ENCODE measurements at places on chromosomes 1 and 21.

- DNase-seq = no peak
These were observed 3.5 kb downstream of the CELA2A start for GRCh38 chr1:15459771-15460707.

GRCh38 chr21:38976900-38977299 is 171.2 kb downstream of the ETS2 start:
- DNase-seq = no peak

- no peak for DNase-seq
These were observed 2.4 kb upstream of the USP33 start for GRCh38 chr1:77762072-77762476.

GRCh38 chr1:195195423-195196057 is 1412.7 kb downstream of the KCNT2 start:
- no peak for DNase-seq

DNA sequence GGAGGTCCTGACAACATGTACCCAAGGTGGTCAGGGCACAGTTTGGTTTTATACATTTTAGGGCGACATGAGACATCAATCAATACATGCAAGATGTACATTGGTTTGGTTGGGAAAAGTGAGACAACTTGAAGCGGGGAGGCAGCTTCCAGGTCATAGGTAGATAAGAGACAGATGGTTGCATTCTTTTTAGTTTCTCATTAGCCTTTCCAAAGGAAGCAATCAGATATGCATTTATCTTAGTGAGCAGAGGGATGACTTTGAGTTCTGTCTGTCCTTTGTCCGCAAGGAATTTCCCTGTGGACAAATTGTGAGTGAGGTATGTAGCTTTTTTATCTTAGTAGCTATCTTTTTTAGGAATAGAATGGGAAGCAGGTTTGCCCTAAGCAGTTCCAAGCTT is 10.5 kb upstream of the RBM15 start:
- no peak for DNase-seq

DNA sequence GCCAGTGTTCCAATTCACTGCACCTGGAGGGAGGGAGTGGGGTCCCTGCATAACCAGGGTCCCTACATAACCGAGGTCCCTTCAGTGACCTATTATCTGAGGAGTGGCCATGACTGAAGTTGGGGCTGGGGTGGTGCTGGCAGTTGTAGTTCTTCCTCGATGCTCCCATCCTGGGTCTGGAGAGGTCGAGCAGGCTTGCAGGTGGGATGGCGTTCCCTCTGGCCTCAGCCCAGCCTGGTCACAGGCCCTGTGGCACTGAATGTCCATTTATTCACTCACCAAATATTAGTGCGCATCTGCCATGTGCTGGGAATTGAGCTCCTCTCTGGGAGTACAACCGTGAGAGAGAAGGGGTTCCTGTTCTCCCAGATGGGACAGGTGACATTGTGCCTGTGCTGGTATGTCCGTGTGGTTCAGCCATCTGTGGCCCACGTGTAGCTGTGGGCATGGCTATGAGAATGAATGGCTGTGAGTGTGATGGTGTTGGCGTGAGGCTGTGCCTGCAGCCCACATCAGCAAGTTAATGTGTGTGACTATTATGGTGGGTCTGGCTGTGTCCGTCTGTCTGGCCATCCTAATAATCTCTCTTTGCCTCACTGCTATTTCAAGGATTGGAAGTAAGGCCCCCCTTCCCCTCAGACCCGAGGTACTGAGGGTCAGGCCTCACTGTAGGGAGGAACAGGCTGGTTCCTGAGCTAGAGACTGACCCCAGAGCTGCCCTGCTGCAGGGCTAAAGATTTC is 3.9 kb upstream of the SLC6A9 start:
- no peak for DNase-seq

DNA sequence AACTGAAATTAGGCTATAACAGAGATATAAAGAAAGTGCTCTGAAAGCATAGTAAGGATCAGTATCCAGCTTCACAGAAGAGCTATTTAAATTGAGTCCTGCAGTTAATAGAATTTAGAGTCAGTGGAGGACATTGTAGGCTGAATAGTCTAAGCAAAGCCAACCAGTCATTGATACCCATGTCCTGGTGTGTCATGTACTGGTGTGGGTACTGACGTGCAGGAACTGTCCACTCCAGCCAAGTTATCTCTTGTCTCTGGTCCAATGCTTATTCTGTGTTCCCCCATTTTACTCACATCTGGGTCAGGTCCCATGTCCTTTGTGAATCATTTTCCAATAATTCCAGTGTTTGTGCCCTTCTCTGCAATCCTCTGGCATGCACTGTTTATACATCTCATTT is 90.0 kb downstream of the MACF1 start:
- no peak for DNase-seq

- DNase-seq = no peak
These were observed 12.9 kb downstream of the CAMK2N1 start for GRCh38 chr1:20472860-20473711.

GRCh38 chr1:116262207-116262994 is 110.6 kb upstream of the ATP1A1 start:
- no peak for DNase-seq

DNA sequence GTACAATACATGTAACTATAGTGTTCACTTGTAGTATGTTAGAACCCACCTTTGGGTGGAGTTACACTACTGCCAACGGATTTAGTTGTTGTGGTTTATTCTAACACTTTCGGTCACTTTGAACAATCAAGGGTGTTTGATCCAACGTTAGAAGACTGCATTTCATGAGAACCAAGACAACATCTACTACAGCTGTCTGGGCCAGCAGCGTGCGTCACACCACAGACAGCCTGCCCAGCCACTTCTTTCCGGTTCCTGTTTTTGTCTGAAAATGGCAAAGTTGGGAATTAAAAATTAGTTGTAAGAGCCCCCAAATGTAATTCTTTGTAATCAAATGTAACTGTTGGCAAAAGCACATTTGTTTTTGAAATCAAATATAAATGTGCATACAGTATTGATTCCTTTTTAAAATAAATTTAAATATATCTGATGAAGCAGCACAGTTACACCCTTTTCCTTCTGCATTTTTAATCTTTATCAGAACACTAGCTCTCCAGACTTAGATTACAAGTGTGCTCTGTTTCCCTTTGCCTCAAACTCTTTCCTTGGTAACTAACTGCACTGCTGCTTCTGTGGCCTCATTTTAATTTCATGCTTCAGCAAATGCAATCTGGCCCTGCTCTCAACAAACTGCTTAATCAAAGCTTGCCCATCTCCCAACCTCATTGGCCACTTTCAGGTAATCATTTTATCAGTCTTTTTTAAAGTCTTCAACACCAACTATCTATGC is 86.6 kb upstream of the DPH5 start:
- DNase-seq = no peak

DNA sequence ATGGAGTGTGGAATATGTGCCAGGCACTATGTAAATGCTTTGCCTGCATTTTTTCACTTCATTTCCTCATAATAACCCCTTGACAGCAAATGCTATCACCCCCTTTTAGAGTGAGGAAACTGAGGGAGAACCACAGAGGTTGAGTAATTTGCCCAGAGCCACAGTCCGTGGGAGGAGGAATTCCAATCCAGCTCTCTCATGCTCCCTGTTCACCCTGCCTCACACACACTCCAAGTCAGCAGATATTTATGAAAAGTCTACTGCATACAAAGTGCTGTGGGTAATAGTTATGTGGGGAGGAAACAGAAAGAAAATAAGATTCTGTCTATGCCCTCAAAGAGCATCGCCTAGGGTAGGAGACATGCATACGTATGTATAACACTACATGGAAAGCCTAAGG is 30.9 kb upstream of the RBM15 start:
- DNase-seq = peak; percentile 31

- no peak for DNase-seq
These were observed 12.5 kb downstream of the ADAM30 start for GRCh38 chr1:119883826-119884225.

GRCh38 chr1:30337324-30337620 is 386.1 kb downstream of the MATN1 start:
- no peak for DNase-seq

DNA sequence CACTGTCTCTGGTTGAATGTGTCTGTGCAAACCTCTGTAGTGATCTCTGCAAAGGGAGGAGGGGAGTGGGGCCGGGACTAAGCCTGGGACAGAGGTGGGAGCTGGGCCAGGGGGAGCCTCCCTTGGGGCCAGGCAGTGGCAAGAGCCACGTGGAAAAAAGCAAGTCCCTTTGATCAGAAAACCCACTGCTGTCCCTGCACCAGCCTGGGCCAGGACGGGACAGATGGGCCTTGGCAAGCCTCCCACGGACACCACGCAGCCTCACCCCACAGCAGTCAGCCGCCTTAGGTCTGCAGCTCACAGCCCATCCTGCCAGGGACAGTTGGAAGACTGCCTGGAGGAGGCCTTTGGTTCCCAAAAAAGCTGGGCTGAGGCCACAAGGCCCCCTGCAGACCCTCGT is 11.7 kb upstream of the TRAPPC10 start:
- no peak for DNase-seq

DNA sequence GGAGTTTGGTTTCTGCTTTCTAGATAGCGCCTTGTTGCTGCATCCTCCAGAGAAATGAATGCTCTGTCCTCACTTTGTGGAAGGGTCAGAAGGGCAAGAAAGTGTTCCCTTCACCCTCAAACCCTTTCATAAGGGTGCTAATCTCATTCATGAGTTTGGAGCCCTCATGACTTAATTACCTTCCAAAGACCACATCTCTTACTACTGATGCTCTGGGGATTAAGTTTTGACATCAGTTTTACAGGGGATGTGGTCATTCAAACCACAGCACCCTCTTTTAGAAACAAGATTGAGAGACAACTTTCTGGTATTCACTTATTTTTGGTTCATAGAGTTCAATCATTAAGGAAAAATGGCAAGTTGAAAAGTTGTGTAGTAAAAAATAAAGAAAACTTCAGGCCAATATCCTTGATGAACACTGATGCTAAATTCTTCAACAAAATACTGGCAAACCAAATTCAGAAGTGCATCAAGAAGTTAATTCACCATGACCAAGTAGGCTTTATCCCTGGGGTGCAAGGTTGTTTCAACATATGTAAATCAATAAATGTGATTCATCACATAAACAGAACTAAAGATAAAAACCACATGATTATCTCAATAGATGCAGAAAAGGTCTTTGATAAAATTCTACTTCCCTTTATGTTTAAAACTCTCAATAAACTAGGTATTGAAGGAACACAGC is 442.1 kb downstream of the PTBP2 start:
- DNase-seq = no peak

- no peak for DNase-seq
These were observed 423.4 kb downstream of the NUF2 start for GRCh38 chr1:163745204-163745603.

DNA sequence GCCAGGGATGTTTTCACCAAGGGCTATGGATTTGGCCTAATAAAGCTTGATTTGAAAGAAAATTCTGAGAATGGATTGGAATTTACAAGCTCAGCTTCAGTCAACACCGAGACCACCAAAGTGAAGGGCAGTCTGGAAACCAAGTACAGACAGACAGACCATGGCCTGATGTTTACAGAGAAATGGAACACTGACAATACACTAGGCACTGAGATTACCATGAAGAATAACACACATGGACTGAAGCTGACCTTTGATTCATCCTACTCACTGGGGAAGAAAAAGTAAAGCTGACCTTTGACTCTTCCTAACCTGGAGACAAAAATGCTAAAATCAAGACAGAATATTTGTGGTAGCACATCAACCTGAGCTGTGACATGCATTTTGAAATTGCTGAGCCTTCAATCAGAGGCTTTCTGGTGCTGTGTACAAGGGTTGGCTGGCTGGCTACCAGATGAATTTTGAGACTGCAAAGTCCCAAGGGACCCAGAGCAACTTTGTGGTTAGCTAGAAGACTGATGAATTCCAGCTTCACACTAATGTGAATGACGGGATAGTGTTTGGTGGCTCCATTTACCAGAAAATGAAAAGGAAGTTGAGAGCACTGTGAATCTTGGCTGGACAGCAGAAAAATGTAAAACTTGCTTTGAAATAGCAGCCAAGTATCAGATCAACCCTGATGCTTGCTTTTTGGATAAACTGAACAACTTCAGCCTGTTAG is 190.4 kb upstream of the KCTD3 start:
- DNase-seq = peak; percentile 94

DNA sequence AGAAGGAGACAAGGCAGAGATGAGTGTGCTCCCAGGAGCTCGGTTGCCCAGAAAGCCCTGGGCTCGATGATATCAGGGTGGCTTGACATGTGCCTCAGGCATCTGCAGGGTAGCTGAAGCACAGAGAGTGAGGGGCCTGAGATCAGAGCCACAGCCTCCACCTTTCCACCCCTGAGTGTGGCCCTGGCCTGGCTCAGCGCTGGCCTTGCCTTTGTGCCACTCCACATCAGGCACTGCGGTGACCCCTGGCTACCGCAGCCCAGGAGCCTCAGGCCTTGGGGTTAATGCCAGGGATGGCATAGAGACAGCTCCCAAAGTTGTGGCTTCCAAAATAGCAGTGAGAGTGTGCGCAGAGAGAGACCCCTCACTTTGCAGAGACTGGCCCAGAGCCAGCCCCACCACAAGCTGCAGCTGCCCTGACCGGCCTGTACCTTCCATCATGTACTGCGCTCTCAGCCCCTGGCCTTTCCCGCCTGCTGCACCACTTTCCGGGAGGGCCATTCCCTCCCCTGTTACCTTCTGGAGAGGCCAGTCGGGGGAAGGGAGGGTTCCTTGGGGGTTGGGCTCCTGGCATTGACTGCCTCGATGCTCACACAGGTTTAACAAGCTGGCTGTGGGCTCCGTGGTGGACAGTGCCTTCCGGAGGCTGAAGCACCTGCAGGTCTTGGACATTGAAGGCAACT is 19.5 kb downstream of the PODN start:
- DNase-seq = no peak

DNA sequence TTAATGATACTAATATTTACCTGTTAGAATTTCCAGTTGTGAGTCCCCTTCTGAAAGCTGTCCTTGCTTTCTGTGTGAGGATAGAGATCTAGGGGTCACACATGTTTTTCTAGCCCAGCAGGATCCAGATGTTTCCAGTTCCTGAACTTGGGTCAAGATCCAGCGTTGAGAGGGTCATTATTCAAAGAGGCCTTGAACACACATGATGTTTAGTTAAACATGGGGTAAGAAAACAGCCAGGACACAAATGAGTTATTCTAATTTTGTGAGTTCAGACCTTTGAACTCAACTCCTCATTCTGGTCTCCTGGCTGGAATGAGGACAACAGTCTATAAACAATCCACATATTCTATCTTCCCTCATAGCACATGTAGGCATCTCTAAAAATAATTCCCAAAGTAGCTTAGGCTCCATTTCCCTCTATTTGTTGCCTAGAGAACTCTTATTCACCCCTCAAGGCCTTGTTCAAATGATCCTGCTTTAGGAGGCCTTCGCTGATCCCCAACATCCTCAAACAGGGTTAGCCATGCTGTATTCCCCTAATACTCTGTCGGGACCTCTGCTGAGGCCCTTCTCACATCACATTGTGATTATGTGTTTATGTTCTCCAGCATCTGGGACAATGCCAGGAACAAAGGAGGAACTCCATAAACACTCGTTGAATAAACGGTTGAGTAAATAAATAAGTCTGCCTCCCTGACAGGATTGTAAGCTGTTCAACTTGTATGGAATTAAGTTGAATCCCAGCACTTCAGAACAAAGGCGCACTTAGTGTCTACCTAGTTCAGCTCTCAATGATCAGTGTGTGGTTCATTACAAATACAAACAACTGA is 15.0 kb upstream of the KCNN3 start:
- no peak for DNase-seq

- no peak for DNase-seq
These were observed 14.8 kb downstream of the EDN2 start for GRCh38 chr1:41469706-41470105.

- DNase-seq = no peak
These were observed 44.5 kb downstream of the PIK3R3 start for GRCh38 chr1:46087891-46088290.
